Stimulated activated CD4-positive, alpha-beta T cell treated with anti-CD3 and anti-CD28 coated beads, Interleukin-1b, Interleukin-23, amount 100 ng/mL, for 1 hour (primary cell): ENCODE measurements at places on chromosomes 13 and 19.

DNA sequence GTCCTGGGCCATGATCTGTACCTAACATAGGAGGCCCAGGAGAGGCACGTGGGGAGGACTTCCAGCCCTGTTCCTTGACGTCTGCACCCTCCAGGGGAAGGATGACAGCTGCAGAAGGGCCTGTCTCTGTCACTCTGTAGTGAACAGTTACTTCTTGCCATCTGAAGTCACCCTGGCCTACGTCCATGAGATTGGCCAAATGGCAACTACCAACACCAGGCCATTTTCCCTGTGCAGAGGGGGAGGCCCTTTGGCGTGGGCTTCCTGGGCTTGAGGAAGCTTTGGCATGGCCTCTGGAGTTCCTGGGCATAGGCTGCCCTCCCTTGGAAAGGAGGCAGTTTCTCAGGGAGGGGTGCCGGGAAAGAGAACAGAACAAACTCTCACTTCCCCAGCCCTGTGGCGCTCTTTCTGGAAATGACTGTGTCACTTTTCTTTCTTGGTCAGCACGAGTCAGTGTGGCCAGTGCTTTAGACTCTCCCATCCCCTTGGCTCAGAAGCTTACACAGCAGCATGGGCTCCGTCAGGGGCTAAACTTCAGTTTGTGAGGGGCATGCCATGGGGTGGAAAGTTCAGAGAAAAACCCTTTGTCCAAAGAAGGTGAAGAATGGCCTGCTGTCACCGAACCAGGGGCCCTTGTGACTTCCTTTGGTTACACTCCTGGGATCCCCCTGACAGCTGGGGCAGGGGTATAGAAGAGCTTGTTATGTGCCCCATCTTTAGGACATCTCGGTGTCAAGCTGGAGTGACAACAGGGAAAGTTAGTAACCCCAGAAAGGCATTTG is 5.3 kb downstream of the CARM1 start:
- DNase-seq: no peak

DNA sequence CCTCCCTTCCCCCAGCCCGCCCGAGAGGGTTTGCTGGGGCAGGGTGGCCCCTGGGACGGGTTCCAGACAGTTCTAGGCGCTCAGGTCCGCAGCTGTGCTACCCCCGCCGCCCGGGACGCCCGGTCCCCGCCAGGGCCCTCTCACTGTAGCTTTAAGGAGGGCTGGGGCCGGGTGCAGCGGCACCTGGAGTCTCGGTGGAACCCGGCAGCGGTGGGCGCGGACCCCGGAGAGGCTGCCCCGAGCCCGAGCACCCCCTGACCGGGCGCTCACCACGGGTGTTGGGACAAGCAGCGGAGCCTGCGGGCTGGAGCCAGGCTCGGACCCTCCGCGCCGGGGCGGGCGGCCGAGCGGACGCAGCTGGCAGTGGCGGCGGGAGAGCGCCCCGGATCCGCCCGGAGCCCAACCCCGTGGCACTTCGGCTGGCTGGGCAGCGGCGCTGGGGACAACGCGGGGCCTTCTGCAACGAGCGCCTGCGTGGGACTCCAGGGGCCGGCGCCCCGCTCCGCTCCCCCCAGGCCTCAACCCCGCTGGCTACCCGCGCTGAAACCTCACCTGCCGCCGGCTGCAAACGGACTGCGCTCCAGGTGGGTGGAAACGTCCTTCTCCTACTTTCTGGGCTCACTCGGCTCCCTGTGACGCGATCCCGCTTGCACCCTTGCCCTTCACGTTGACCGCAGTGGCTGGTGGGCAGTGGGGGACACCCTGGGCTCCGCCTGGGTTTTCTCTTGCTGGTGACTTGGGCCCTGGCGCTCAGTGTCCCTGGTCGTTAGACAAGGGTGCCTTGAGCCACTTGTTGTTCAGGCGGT is 81.1 kb downstream of the ZNF429 start:
- no peak for DNase-seq

DNA sequence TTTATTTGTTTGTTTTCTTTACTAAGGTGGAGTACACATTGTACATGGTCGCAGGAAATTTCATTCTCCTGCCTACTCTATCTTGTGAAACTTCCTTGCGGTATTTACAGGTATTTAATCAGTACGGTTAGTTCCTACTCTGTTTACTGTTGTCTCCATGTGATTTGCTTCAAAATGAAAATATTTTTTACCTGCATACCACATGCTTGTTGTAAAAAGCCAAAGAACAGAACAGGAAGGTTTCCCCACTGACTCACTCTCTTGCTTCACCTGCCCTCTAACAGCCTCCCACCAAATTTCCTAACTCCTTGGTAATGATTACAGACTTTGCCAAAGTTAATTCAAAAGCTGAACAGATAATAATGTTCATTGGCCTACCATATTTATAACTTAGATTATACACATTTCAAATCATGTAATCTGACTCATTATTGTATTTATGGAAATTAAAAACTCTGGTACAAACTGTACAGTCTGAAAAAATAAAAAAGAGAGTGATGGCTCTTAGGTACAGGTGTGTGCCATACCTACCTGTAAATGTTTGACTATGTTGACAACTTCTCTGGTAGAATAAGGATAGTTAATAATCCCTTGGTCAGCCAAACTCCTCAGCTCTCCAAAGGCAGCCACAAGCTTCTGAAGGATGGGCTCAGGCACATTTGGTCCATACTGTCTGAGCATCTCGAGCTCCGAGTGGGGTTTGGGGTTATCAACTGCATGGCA is 239.9 kb downstream of the VWA8 start:
- no peak for DNase-seq

DNA sequence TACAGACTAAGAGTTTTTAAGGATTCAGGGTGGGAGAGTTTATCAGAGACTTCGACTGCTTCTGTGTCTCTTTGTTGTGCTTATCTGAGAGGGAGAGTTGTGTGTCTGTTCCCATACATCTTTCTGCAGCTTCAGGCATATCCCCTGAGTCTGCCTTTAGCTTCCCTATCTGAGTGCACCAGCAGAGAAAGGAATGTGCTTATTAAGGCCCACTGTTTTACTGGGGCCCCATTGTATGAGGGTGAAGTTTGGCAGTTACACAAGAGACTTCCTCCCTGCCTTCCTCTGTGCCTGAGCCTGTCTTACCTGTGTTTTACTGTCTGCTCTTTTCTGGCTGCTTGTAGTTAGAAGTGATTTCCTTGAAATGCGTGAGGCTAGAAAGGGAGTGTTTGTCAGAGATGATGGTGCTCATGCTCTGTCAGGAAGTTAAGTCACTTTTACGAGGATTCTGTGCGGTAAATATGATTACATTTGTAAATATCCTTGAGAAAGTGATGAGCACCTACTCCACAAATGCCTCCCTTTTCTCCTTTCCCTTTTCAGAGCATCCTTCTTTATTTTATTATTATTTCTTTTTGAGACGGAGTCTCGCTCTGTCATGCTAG is 1228.9 kb upstream of the MIR17HG start:
- no peak for DNase-seq

- DNase-seq: no peak
Measured at GRCh38 chr19:8457209-8457608, 12.4 kb downstream of the HNRNPM start.

- DNase-seq: no peak
Measured at GRCh38 chr19:34220472-34221063, 33.8 kb upstream of the GARRE1 start.

- DNase-seq: no peak
Measured at GRCh38 chr19:46718157-46718933, 1.4 kb upstream of the PRKD2 start.

GRCh38 chr19:8158411-8159074 is 9.2 kb upstream of the FBN3 start:
- DNase-seq: no peak

DNA sequence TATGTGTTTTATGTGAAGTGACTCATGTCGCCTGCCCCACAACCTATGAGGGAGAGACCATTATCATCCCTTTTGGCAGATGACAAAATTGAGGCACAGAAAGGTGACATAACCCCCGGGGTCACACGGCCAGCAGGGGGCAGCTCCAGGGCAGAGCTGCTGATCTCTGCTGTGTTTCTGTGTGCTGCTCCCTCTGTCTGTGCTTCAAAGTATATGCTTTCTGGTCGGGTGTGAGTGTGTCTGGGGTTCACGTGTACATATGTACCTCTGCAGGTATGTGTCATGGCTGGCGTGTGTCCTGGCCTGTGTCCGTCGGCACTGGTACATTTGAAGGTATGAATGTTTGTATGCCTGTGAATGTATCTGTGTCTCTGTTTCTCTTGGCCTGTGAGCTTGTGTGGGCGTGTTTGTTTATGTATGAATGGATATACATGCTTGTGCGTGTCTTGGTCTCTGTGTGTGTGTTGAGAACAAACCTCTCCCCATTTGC is 7.1 kb downstream of the LIPE start:
- peak; percentile 57 for DNase-seq

- DNase-seq: no peak
Measured at GRCh38 chr13:44243198-44243857, 130.3 kb upstream of the SERP2 start.

DNA sequence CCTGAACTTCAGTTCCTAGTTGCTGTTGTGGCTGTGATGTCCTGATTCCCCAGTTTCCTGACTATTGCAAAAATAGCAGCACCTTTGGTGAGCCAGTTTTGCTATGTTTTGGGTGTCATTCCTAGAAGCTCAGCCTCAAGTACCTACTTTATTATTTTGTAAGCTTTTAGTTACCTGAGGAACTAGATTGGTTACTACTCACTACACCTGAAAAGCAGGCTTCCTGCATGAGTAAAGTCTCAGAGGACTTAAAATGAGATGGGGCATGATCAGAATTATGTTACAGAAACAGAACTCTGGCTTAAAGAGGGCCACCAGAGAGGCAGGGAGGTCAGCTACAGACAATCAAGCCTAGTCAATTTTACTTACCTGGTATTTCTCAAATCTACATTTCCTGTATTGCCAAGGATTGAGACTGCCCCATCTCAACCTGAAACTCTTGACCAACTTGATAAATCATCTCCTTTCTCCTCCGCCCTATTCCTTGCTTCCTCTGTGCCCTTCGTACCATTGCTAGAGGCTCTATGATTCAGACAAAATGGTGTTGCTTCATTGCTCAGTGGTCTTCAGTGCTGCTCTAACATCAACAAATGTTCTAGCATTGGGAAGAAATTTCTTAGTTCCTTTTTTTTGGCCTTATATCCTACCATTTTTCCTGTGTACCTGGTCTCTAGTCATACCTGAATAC is 58.9 kb downstream of the RAP2A start:
- no peak for DNase-seq

- DNase-seq: no peak
Measured at GRCh38 chr13:101511766-101512165, 59.3 kb downstream of the ITGBL1 start.

GRCh38 chr19:6514926-6515544 is 12.9 kb upstream of the TUBB4A start:
- DNase-seq: no peak

GRCh38 chr19:46660008-46660517 is 919 bp downstream of the DACT3 start:
- no peak for DNase-seq

DNA sequence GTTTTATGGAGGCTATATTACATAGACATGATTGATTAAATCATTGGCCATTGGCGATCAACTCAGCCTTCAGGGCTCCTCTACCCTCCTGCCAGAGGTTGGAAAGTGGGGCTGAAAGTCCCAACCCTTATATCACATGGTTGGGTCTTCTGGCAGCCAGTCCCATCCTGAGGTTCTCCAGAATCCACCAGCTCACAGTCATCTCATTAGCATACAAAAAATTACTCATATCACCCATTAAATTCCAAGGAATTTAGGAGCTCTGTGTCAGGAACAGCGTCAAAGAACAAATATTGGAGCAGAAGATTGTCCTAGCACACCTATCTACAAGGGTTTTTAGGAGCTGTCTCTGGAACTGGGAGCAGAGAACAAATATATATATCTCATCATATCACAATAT is 39.4 kb upstream of the FARP1 start:
- DNase-seq: no peak

GRCh38 chr13:28401303-28402056 is 93.4 kb downstream of the FLT1 start:
- no peak for DNase-seq

GRCh38 chr19:43847884-43848283 is 20.8 kb downstream of the ZNF283 start:
- no peak for DNase-seq

- no peak for DNase-seq
Measured at GRCh38 chr19:10617409-10618121, 7.8 kb upstream of the SLC44A2 start.

DNA sequence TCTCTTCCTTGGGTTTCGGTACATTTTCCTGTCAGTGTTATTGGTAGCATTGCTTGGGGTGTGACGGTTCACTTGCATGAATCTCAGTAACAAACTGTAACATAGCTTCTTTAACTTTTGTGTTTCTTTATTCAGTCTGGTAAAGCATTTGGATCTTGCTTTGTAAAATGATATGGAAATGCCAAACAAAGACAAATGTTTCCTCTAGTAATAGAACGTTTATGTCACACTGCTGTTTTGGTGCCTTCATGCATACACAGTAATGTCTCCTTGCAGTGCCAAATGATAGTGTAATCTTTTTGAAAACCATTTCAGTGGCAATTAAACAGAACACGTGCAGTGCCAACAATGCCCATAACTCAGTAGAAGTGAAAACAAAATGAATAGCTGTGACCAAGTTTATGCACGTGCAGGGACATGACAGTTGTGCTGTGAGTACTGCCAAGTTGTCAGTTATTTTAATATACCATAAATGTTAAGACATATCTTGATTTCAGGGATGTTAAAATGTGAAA is 110.8 kb downstream of the RXFP2 start:
- no peak for DNase-seq

GRCh38 chr13:30376426-30377311 is 45.6 kb upstream of the UBE2L5 start:
- peak; percentile 12 for DNase-seq

GRCh38 chr13:100497389-100497788 is 91.2 kb downstream of the GGACT start:
- no peak for DNase-seq

DNA sequence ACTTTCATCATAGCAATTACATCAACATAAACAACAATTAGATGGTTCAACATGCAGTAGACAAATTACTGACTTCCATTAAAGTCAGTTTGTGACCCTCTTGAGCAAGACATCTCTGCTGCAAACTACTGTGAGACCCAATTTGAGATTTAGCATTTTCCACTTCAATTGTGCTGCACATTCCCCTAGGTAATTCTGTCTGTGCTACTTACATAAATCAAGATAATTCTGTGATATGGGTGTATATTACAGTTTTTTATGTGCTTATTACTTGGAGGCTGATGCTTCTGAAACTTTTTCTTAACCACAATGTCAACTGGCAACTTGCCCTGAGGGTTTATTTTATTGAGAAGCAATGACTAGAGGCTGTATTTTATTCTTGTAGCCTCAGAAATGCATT is 1714.4 kb downstream of the OLFM4 start:
- no peak for DNase-seq

GRCh38 chr13:54750521-54750920 is 1721.9 kb downstream of the OLFM4 start:
- DNase-seq: no peak
